ENCODE measurements at places on chromosomes 5 and 9.
A peak's percentile ranks its signal among the peaks of the same experiment; 100 is the strongest.

GRCh38 chr9:79353856-79354520, 217.8 kb upstream of the TLE4 start:
- DNase-seq: no peak
- peaks cover 10% of the 10 kb centered on the region for H3K4me1 ChIP-seq

DNA sequence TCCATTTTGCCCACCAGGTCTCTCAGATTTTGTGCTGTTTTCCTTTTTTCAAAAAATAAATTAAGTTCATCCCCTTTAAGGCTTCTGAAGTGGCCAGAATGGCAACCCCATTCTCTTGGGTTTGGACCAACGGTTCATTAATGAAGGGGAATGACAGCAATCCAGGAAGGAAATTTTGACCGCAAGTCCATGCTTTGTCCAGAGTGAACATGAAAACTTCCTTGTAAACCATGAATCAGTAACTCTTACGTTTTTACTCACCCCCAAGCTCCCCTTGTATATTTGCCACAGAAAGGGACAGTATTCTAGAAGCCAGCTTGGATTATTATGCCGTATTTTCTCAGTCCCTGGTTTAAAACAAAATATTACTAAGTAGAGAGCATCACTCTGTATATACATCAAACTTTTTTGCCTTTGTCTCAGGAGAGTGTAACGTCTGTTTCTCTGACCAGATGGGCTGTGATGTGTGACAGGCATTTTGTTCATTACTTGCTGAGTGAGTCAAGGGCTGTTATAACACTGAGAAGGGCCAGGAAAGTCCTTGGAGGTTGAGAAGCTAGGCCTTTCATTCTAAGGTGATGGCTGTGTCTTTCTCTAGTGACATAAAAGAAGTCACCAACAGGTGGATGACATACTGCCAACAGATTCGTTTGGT, 148.2 kb downstream of the SMARCA2 start:
- no peak overlapping the region for H3K27ac ChIP-seq
- DNase-seq: no peak
- H3K27me3 ChIP-seq: no peaks in the 10 kb centered on the region
- H3K4me1 ChIP-seq: peaks cover 26% of the 10 kb centered on the region

DNA sequence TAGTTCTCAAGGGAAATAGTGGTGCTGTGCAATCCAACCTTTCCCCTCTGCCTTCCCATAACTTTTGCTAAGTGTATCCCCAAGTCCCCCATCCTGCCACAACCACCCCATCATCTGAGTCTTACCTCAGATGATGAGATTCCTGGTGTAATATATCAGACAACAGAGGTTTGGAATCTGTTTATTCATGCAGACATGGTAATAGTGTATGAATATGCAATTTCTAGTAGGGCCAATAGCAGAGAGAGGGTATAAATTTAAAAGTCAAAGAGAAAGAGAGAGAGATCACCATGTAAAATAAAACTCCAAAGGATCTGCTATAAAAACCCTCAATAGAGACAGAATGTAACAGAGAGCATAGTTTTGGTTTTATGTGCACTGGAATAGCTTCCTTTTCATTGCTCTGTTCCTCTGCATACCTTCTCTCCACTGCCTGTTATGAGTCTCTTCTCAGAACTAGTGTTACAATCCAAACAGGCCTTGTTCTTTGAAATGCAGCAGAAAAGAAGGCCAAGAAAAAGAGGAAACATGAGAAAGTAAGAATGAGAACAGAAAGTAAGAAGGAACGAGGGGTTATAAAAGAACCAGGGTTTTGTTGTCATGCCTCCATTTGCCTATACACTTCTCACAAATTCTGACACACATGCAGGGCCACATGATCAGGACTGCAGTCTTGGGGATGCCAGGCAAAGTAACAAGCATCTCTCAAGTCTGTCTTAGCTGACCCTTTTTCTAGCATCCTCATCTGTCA, 278.0 kb downstream of the CETN3 start:
- no peaks in the 10 kb centered on the region for H3K36me3 ChIP-seq
- peaks cover 2% of the 10 kb centered on the region for H3K27me3 ChIP-seq
- no peak for DNase-seq
- H3K27ac ChIP-seq: no peak overlapping the region
- no peak overlapping the region for H3K4me3 ChIP-seq
- H3K4me1 ChIP-seq: no peaks in the 10 kb centered on the region

GRCh38 chr9:112562235-112562958, 75.8 kb downstream of the KIAA1958 start:
- peaks cover 8% of the 10 kb centered on the region for H3K4me1 ChIP-seq
- H3K27me3 ChIP-seq: no peaks in the 10 kb centered on the region
- H3K36me3 ChIP-seq: no peaks in the 10 kb centered on the region

DNA sequence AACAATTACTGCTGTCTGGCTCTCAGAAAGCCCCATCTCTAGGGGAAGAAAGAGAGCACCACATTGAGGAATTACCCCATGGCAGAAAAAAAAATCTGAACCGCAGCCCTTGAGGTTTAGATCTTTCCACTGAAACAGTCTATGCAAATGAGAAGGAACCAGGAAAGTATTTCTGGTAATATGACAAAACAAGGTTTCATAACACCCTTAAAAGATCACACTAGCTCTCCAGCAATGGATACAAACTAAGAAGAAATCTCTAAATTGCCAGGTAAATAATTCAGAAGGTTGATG, 427.1 kb downstream of the PRELID2 start:
- no peak for DNase-seq
- H3K4me1 ChIP-seq: no peaks in the 10 kb centered on the region
- no peaks in the 10 kb centered on the region for H3K27me3 ChIP-seq
- H3K4me3 ChIP-seq: no peak overlapping the region
- H3K36me3 ChIP-seq: peaks cover 9% of the 10 kb centered on the region
- H3K27ac ChIP-seq: no peak overlapping the region

GRCh38 chr9:86464242-86464641, 110.0 kb upstream of the TUT7 start:
- no peak overlapping the region for H3K4me3 ChIP-seq
- H3K27ac ChIP-seq: no peak overlapping the region
- DNase-seq: no peak
- peaks cover 16% of the 10 kb centered on the region for H3K4me1 ChIP-seq
- no peaks in the 10 kb centered on the region for H3K27me3 ChIP-seq

DNA sequence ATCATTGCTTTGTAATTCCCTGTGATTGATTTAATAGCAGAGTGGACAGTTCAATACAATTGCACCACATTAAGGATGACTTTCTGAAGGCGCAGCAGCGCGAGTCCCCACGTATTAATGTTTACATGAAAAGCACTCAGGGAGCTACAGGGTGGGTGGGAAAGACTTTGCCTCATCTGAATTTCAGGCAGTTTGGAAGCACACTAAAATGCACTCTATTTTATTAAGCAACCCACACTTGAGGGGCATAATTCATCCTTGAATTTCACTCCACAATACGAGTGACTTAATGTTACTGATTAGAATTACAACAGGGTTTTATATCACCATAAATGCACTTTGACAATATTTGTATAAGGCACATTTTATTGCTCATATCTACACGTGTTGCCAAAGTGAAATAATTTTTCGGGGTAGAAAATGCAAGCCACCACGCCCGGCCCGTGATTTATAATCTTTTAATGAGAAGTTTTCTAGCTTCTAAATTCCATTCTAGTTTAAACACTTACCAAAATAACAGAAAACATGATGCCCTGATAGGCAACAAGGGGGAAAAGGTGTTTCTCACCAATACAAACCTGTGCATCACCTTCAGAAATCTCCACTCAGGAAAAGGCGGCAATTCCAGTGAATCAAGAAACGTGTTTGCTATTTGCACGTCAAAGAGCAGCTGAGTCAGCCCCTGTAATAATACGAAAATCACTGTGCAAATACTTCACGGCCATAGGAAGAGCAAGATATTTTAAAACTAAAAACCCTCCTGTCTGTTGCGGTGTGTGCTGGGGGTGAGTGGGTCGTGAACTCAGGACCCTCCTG, 40.5 kb downstream of the IRX4 start:
- no peak overlapping the region for H3K4me3 ChIP-seq
- no peaks in the 10 kb centered on the region for H3K4me1 ChIP-seq
- no peak overlapping the region for H3K27ac ChIP-seq
- H3K36me3 ChIP-seq: no peaks in the 10 kb centered on the region
- DNase-seq: no peak
- H3K27me3 ChIP-seq: peaks cover 5% of the 10 kb centered on the region

GRCh38 chr9:107615321-107615720, 125.8 kb upstream of the KLF4 start:
- no peaks in the 10 kb centered on the region for H3K36me3 ChIP-seq
- H3K4me1 ChIP-seq: no peaks in the 10 kb centered on the region
- H3K27ac ChIP-seq: no peak overlapping the region

- no peaks in the 10 kb centered on the region for H3K27me3 ChIP-seq
- H3K36me3 ChIP-seq: no peaks in the 10 kb centered on the region
- H3K27ac ChIP-seq: no peak overlapping the region
- no peaks in the 10 kb centered on the region for H3K4me1 ChIP-seq
These were observed 47.8 kb upstream of the SLC1A3 start for GRCh38 chr5:36558641-36559040.

- H3K4me1 ChIP-seq: peaks cover 19% of the 10 kb centered on the region
- peaks cover 13% of the 10 kb centered on the region for H3K27me3 ChIP-seq
- H3K27ac ChIP-seq: no peak overlapping the region
- DNase-seq: peak; percentile 68
- H3K4me3 ChIP-seq: no peak overlapping the region
- no peaks in the 10 kb centered on the region for H3K36me3 ChIP-seq
These were observed 10.2 kb upstream of the TIFAB start for GRCh38 chr5:135462304-135462703.

GRCh38 chr9:95182854-95183563, 134.5 kb downstream of the FANCC start:
- H3K27ac ChIP-seq: no peak overlapping the region
- peaks cover 3% of the 10 kb centered on the region for H3K36me3 ChIP-seq

DNA sequence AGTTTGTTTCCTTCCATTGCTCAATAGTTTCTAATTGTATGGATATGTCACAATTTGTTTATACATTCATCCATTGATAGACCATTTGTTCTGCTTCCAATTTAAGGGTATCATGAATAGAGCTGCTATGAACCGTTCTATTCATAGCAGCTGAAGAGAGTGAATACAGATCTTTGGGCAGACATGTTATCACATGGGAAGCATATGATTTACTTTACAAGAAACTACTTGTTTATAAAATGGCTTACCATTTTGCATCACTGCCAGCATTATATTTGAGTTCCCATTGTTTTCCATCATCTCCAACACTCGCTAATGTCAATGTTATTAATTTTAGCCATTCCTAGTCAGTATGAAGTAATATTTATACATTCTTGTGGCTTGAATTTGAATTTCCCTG, 549.0 kb downstream of the MAT2B start:
- H3K27ac ChIP-seq: no peak overlapping the region
- no peaks in the 10 kb centered on the region for H3K36me3 ChIP-seq
- no peak overlapping the region for H3K4me3 ChIP-seq
- no peaks in the 10 kb centered on the region for H3K4me1 ChIP-seq

DNA sequence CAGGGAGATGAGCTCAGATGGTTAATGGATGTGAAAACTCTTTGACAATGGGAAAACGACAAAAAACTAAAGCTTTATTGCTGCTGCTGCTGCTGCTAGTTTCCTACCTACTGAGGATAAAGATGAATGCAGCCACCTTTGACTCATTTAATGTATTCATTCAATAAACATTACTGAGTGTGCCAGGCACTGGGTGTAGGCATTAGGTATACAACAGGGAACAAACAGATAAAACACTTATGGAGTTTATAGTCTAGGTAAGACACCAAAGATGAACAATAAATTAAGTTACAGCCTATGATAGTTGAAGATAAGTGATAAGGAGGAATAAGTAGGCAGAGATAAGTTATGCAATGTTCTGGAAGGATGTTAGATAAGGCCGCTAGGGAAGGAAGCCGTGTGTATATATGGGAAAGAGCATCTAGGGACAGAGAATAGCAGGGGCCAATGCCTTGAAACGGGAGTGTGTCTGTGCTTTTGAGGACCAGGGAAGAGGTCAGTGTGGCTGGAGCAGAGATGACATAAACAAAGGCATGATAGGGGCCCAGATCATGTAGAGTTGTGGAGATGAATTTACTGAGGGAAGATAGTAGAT, 477.6 kb downstream of the NTRK2 start:
- H3K36me3 ChIP-seq: no peaks in the 10 kb centered on the region
- peaks cover 6% of the 10 kb centered on the region for H3K4me1 ChIP-seq
- peaks cover 2% of the 10 kb centered on the region for H3K27me3 ChIP-seq
- H3K4me3 ChIP-seq: no peak overlapping the region
- no peak overlapping the region for H3K27ac ChIP-seq

GRCh38 chr9:76269789-76270188, 124.4 kb downstream of the RFK start:
- H3K4me3 ChIP-seq: no peak overlapping the region
- H3K4me1 ChIP-seq: no peaks in the 10 kb centered on the region
- H3K36me3 ChIP-seq: no peaks in the 10 kb centered on the region
- H3K27me3 ChIP-seq: no peaks in the 10 kb centered on the region
